ENCODE measurements at places on chromosomes 16 and 17. TPM values are rescaled to one million over a fixed set of nuclear protein-coding genes. Genes with fewer than 3 reads are reported as not detected.

GRCh38 chr16:68049449-68049848 is 26.4 kb downstream of the DUS2 start:
- no peak for DNase-seq

DNA sequence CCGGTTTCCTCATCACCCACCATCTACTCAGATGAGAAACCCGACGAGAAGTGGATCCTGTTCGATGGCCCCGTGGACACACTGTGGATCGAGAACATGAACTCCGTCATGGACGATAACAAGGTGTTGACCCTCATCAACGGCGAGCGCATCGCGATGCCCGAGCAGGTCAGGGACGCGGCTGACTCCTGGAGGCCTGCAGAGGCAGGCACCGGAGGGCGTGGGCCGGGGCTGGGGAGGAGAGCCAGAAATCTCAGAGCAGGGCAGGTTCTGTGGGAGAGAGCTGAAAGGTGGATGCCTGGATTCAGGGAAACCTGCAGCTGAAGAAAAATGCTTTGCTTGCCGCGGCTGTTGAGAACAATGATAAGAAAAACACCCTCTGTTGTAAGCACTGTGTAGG is 47.2 kb upstream of the KDM6B start:
- no peak for DNase-seq

- DNase-seq: no peak
These were observed 27.2 kb downstream of the SNX20 start for GRCh38 chr16:50653633-50654519.

DNA sequence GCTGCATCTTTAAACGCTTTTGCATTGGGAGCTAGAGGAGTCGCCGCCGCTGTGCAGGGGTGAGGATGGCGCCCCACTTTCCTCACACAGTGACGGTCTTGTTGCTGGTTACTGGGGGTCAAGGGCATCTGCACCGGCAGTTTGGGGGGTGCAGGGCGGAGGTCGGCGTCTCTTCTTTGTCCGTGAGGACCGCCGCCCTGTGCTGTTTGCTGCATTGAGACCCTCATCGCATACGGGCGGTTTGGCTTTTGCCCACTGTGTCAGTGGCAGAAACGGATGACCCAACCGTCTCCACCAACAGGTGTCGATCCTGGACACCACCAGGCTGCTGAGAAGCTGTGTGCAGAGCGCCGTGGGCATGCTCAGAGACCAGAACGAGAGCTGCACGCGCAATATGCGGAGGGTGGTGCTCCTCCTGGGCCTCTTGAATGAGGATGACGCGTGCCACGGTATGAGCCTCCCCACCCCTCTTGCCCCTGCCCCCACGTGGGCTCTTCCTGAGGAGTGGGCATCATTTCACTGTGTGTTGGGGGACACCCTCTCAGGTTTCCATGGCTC is 61.2 kb upstream of the ENDOV start:
- DNase-seq: no peak

- no peak for DNase-seq
These were observed 3.9 kb downstream of the TSPOAP1 start for GRCh38 chr17:58324409-58325288.

GRCh38 chr16:57126411-57126810 is 34.0 kb downstream of the CPNE2 start:
- no peak for DNase-seq

- no peak for DNase-seq
These were observed 9.7 kb upstream of the KDM6B start for GRCh38 chr17:7824021-7824924.

DNA sequence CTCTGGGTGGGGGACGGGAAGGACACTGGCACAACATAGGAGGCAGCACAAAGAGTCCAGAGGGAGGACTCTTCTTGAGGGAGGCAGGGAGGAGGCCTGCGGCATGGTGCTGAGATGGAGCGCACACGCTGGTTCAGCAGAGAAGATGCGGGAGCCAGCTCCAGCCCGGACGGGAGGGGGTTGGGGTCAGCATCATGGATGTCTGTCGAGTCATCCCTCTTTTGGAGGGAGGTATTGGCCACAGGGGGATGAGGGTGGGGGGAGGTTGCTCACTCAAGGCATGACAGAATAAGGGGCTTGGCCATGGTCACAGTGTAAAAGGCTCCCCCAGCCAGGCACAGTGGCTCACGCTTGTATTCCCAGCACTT is 19.3 kb downstream of the DCAKD start:
- no peak for DNase-seq

DNA sequence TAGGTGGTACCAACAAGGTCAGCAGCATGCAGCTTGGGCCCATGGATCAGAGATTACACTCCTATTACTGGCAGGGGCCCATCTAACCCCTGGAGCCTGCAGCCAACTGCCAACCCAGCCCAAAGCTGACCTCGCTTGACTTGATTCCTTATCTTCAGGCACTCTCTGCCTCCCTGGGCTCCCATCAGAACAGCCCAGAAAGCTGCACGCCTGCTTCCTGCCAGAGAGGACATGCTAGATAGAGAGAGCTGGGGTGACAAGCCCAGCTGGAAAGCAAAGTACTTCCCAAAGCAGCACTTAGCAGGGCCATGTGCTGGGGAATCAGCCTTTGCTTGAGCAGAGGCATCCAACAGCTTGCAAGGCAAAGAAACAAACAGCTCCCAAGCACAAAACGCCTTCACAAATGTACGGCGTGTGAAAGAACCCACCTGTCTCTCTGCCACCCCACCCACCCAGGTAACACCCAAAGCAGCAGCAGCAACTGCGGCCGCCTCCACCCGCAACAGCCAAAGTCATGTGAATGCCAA is 74.2 kb upstream of the NLK start:
- DNase-seq: no peak

DNA sequence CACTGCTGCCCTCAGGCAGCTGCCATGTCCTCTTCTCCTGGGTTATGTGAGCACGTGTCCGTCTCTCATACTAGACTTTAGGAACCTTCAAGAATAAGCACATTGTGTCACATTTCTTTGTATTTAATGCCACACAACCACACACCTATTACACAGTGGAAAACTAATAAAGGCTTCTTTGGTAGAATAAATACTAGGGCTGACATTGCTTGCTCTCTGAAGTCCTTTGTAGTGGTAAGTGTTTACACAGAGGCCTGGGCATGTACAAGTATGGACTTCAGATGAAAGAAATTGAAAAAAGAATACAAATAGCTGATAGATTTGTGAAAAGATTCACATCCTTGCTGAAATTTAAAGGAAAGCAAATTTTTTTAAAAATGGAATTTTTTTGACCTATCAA is 188.1 kb upstream of the CCL2 start:
- DNase-seq: no peak

GRCh38 chr17:3539881-3540540 is 17.6 kb downstream of the TRPV3 start:
- no peak for DNase-seq

- no peak for DNase-seq
These were observed 290.4 kb downstream of the FOXL1 start for GRCh38 chr16:86868786-86869185.

The PRKCB gene
- 193 TPM for total RNA-seq

Measured in natural killer cell treated with Interleukin-12 subunit alpha and Interleukin-12 subunit beta and Interleukin-15 and Interleukin-18, amount 100 ng/mL, for 72 hours (primary cell).